ENCODE measurements at places on chromosomes 7 and 10. TPM values are rescaled to one million over a fixed set of nuclear protein-coding genes. Genes with fewer than 3 reads are reported as not detected.
A peak's percentile ranks its signal among the peaks of the same experiment; 100 is the strongest.

DNA sequence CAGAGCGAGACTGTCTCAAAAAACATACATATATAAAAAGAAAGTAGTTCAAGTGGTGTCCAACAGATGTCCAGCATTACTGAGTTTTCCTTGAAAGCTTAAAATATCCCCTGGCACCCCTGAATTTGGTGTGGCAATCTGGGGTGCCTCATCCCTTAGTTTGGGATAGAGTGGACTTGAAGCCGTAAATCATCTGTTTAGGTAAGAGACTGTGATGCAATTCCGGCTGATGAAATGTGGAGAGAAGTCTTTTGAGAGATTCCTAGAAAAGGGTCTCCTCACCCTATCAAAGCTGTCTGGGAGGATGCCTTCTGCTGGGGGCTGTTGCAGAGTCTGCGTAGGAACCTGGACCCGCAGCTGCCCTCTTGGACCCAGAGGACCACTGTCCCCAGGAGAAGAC is 408.0 kb downstream of the RPS24 start:
- no peak for DNase-seq

DNA sequence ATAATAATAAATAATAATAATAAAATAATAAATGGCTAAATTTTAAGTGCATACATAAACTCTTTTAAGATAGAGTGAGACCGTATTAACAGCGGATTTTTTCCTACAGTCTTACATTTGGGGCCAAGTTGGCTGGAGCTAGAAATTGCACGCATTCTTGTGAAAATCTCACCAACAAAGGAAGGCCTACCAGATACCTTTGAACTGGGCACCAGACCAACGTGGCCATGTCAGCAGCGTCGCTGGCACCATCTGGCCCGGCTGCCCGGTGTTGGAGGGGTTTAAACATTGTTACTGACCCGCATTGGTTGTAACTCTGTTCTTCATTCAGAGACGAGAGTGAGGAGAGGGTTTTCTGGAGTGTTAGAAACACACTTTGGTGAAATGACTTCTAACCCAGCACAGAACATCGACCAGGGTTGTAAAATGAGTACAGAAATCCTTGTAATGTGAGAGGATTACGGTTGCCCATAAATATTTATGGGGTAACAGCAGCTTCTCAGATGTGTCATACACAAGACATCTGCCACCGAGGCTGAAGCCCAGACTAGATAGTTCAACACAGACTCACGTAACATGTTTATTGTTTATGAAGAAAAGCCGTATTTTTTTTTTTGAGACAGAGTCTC is 34.6 kb upstream of the UNCX start:
- DNase-seq, result peak; percentile 70

OR2A25 gene
- total RNA-seq, result not detected

DNA sequence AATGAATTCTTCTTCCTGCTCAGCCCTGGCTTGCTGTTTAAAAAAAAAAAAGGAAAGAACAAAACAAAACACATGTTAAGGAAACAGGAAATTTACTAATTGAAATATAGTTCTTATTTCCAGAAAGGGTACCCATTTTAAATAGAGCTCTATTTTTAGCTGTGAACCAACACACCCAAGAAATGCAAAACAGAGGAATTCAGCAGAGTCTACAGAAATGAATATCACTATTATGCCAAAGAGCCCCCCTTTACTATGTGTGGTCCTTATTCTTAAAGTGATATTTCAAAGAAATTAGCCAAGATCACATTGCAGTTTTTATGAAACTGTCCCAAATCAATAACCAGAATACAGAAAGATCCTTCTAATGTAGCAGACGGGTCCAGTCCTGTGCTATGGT is 53.7 kb downstream of the CCDC6 start:
- no peak for DNase-seq

GRCh38 chr10:118017850-118018249 is 28.9 kb downstream of the RAB11FIP2 start:
- no peak for DNase-seq

GRCh38 chr7:149126662-149127266 is 640 bp upstream of the ZNF425 start:
- DNase-seq, result no peak

- DNase-seq, result no peak
These were observed 89.9 kb upstream of the KCNMA1 start for GRCh38 chr10:77727481-77727880.

- no peak for DNase-seq
These were observed 182.7 kb upstream of the PLXNA4 start for GRCh38 chr7:132758986-132759385.

DNA sequence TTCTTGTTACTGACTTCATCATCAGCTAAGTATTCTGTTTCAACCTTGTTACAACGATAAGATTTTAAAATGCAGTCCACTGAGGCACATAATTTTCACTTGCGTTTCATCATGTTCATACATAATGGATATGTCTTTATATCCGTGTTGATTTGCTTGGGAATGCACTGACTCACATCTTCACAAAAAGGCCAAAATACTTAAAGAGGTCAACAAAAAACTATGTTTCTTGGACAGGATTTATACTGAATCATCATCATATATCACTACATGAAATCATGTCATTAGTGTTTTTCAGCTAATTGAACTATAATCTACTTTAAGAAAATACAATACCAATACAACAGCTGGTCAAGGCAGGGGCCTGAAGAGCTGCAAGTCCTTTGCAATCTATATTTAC is 324.5 kb upstream of the KLF6 start:
- DNase-seq, result peak; percentile 43

DNA sequence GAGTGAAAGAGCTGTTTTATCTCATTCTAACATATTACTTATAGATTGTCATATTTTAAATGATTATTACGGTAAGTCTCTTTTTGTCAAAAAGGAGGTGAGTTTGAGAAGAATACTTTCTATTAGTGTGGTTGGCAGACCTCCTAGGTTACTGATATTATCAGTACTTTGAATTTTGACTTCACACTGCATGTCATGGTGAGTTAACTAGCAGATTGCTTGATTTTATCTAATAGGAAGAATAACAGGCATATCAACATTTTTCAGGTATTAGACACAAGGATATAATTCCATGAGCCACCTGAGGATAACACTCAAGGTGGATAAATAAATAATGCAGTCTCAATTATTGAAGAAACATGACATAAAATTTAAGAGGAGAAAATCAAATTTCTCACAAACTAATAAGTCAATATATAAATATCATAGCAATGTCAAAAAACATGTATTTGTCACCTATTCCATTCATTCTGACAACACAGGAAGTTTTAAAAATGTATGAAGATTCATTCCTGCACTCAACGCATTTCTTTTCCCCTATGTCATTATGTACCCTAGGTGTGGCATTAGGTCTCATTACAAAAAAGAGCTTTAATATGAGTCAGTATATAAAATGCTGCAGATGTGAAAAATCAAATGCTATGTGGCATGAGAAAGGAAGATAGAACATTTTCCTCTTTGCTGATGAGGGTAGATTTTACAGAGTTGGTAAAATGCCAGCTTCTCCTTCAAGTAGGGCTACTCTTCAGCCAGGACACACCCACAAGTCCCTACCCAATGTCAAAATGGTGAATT is 1621.6 kb downstream of the REEP3 start:
- DNase-seq, result no peak

DNA sequence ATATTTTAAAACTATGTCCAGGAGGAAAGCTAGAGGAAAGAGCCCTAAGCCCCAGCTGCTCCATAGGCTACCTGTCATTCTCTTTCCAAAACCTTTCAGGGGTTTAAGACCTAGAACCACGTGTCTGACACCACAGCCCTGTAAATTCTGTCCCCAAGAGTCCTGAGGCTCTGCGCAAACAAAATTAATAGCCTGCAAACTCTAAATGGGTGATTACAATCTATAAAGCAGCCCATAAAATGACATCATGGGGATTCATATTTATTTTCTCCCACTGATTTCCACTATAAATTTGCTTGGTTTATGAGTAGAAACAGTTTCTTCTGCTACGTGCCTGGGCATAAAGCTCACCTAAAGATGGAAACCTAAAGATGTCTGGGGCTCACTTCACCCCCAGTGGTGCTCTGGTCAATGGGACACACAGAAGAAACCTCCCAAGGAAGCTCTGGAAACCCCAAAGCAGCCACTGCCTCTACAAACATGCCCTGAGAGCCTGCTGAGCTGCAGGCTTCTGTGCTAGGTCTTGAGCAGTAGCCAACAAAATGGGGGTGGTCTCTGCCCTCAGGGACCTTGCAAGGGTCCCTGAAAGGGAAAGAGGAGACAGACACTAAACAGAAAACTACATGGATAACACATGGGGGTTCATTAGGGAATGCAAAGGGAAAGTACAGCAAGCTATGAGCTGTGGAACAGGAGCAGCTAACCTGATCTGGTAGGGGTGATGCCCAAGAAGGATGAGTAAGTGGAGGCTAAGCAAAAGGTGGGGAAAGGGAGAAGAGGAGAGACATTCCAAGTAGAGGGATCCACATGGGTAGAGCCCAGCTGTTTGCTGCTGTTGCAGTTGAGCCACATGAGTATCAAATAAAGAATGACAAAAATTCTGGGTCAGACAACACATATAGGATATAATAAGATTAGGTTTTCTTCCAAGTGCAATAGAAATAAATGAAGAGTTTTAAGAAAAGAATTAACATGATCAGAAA is 331.7 kb downstream of the KCNMA1 start:
- no peak for DNase-seq

DNA sequence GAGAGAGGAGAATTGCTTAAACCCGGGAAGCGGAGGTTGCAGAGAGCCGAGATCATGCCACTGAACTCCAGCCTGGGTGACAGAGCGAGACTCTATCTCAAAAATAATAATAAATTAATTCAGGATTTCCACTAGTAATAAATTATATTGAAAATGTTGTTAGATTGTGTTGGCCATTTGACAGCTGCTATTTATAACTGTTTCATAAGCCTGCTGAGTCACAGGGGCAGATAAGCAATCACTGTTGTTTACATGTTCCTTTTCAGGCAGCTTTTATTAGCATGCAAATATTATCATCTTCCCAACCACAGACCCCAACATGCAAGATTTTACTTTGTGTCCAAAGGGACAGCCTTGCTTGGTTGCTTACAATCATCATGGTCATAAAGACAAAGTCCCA is 49.5 kb upstream of the ZNF138 start:
- no peak for DNase-seq

DNA sequence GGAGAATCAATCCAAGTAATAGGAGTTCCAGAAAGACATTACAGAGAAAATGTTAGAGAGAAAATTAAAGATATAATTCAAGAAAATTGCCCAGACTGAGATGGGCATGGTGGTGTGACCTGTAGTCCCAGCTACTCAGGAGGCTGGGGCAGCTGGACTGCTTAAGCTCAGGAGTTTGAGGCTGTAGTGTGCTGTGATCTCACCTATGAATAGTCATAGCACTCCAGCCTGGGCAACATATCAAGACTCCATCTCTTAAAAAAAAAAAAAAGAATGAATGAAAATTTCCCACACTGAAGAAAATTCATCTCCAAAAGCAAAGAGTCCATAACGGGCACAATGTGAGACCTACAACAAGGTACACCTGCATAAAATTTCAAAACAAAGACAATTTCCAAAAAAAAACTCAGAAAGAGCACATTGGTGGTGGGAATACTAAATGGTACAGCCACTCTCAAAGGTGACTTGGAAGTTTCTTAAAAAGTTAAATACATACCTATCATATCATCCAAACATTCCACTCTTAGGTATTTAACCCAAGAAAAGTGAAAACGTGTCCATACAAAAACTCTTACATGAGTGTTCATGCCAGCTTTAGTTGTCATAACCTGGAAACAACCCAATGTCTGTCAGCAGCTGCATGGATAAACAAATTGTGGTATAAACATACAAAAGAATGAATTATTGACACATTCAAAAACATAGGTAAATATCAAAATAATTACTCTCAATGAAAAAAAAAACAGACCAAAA is 6.9 kb upstream of the RGS10 start:
- DNase-seq, result no peak

PARD3 gene
- 72.5 TPM for total RNA-seq

DNA sequence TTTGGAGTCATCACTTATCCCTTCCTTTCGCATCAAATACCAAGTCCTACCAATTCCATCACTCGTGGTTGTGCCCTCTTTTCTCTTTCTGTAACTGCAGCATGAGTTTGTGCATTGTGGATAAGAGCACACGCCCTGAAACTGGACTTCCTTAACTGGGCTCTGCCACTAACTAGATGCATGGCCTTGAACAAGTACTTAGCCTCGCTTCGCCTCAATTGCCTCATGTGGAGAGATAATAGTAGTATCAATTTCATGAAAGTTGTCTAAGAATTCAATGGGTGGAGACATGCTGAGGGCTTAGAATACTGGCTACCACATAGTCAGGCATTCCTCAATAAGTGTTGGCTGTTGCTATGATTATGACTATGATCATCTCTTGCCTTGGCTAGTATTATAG is 41.5 kb downstream of the CFAP43 start:
- DNase-seq, result no peak

DNA sequence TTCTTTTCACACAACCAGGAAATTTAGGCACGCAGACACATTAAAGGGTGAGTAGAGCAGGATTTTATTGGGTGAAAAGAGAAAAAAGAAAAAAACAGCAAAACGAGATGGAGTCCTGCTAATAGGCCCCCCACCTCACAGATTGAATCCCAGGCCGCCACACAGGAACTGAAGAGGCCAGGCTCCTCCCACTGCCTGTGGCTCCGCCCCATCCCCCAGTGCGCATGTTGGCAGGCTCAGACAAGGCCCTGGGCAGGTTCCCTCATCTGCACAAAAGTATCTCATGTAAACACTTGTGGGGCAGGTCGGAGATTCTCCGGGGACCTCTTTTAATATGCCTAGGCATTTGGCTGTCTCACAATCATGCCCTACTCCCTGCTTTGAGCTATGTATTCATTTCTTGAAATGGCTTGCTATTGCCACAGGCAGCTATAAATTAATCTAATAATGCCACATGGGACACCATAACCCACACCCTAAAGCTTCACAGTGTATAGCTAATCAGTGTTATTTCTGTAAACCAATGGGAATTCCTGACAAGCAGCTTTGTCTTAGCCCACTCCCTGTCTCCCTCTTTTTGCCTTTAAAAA is 76.2 kb upstream of the KIF5B start:
- DNase-seq, result no peak

DNA sequence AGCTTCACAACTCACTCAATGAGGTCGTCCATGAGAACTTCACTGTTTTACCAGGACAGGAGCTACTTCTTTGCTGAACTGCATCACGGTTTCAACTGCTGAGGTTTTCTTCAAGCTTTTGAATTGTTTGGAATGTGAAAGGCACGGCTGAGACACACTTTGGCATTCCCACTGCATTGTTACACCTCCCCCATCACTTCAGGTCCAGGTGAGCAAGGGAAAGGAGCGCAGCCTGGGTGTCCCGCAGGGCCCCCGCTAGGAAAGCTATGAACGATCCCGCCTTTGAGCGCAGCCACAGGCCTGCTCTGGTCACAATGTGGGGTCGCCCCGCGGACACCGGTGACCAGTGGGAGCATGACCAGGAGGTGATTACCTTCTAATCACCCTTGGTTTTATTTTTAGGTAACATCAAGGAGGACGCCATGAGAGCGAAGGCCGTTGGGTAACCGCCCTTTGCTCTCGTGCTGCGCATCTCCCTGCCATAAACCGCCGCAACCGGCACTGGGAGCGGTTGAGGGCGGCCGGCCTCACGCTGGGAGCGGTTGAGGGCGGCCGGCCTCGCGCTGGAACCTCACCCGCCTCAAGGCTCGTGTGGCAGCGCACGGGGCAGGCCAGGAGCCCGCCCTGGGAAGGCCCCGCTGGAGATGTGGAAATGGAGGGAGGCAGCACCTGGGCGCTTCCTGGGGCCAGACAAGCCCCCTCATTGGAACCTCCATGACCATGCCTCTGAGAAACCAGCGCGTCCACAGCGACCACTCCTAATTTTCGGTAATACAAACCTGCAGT is 50.9 kb upstream of the SGMS1 start:
- no peak for DNase-seq

- DNase-seq, result no peak
These were observed 303.4 kb downstream of the GFRA1 start for GRCh38 chr10:115969591-115969990.

Data from skin of body (tissue), 3 donors.